Right ventricle myocardium inferior (tissue), 1 donor: ENCODE measurements at places on chromosomes 12 and 14. TPM values are rescaled to one million over a fixed set of nuclear protein-coding genes. Genes with fewer than 3 reads are reported as not detected.

Gene SYNDIG1L
- not detected for total RNA-seq

- no peak for DNase-seq
These were observed 248.6 kb downstream of the ZFP36L1 start for GRCh38 chr14:68544081-68544892.

GRCh38 chr12:3620856-3621255 lies 129.9 kb downstream of the PRMT8 start:
- no peak for DNase-seq

DNA sequence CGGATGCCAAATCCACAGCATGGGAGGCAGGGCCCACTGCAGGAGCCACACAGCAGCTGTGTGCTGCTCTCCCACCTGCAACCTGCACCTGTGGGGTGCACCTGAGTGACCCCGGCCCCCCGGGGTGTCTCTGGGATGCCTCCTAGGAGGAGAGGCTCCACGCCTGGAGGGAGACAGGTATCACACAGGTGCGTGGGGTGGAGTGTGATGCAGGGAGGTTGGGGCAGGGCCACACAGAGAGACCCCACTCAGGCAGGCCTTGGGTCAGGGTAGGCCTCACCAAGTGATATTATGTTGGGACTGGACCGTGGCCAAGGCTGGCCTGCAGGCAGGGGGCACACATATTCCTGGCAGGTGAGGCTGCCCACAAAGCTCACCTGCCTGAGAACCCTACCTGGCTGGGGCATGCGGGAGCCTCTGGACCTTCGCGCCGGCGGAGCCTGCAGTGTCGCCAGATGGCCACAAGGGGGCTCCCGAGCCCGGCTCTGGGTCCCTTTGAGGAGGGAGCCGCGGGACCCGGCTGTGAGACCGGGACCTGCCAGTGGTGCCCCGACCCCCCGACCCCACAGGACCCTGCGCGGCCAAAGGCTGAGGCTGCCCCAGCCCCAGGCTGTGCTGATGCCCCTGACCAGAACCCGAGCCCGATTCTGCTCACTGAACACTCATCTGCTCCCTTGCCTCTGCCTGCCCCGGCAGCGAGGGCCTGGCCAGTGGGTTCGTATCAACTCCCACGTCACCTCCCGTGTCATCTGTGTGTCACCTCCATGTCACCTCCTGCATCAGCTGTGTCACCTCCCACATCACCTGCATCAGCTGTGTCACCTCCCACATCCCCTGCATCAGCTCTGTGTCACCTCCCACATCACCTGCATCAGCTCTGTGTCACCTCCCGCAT lies 11.4 kb downstream of the TMEM121 start:
- peak; percentile 90 for DNase-seq
